ENCODE measurements at places on chromosomes 7 and 10. TPM values are rescaled to one million over a fixed set of nuclear protein-coding genes. Genes with fewer than 3 reads are reported as not detected.

DNA sequence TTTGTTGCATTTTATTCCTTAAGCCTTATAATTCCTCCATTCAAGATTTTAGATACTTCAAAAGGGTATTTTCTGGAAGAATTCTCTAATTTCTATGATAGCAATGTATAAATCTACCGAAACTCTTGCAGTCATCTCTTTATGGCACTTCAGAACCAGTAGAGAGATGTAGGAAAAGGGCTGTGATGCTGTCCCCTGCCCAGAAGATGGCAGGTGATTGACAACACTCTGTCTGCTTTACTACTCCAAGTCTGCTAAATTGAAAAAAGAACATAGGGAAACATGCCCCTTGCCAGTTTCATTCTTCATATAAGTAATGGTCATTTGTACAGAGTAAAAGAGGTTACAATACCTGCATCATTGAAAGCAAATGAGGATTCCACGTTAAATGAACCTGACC lies 5.1 kb downstream of the TCTN3 start:
- no peak overlapping the region for H3K4me3 ChIP-seq
- peaks cover 24% of the 10 kb centered on the region for H3K4me1 ChIP-seq
- H3K27me3 ChIP-seq, result no peaks in the 10 kb centered on the region
- peaks cover 31% of the 10 kb centered on the region for H3K36me3 ChIP-seq
- H3K27ac ChIP-seq, result no peak overlapping the region

Gene ASB15
- total RNA-seq, result not detected

GRCh38 chr7:73844131-73844547 lies 1.8 kb upstream of the METTL27 start:
- H3K27ac ChIP-seq, result peak overlapping the region; percentile 90
- peaks cover 14% of the 10 kb centered on the region for H3K4me1 ChIP-seq
- no peak for DNase-seq

DNA sequence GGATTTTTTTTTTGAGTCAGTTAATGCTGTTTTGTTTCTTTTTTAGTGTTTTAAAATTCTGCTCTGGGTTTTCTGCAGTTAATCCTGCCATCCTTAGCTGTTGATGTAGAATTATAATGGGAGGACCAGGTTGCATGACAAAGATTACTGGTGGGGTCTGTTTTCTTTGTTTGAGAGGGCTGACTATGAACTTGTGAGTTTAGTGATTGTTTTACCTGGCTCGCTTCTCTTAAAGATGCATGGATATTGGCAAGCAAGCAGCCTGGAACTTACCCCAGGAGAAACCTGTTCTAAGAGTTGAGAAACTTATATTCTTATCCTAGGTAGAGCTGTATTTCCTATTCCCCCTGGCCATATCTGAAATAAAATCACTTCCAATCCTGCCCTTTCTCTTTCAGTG lies 727.8 kb downstream of the GRM8 start:
- H3K27ac ChIP-seq, result no peak overlapping the region
- H3K36me3 ChIP-seq, result no peaks in the 10 kb centered on the region
- H3K4me1 ChIP-seq, result no peaks in the 10 kb centered on the region
- no peak overlapping the region for H3K4me3 ChIP-seq

DNA sequence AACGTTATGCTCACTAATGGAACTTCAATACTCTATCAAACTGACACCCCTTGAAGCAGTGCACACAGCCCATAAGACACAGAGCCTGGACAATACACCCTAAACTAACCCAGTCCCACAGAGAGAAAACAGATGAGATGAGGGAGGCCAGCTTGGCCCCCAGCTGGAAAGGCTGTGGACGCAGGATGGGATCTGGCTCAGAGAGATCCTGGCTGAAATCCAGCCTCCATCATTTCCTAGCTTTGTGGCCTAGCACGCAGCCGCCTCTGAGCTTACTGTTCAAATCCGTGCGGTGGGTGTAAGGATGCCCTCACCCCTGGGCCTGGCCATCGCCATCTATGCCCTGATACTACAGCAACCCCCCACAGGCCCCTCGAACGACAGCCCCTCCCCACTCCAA lies 32.7 kb downstream of the SNX8 start:
- no peaks in the 10 kb centered on the region for H3K27me3 ChIP-seq
- peaks cover 3% of the 10 kb centered on the region for H3K36me3 ChIP-seq
- peaks cover 20% of the 10 kb centered on the region for H3K4me1 ChIP-seq
- peak overlapping the region; percentile 55 for H3K27ac ChIP-seq

DNA sequence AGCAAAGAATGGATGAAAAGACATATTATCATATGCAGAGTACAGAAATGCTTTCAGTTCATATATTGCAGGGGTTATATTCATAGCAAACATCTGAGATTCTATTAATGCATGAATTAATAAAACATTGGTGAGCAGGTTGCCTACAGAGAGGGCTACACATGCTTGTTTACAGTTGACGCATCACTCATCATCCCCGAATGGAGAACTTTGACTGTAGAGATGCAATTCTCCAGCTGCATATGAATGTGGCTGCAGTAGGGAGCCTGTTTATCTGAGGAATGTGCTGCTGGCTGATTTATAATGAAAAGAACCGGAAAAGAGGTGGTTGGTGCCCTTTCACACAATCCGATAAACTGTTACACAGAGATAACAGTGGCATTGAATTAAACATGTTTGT lies 116.5 kb downstream of the GRM3 start:
- no peaks in the 10 kb centered on the region for H3K36me3 ChIP-seq
- H3K4me1 ChIP-seq, result peaks cover under 1% of the 10 kb centered on the region
- DNase-seq, result no peak
- no peaks in the 10 kb centered on the region for H3K27me3 ChIP-seq

GRCh38 chr10:30968711-30969110 lies 63.0 kb downstream of the ZNF438 start:
- no peak overlapping the region for H3K4me3 ChIP-seq
- peaks cover 11% of the 10 kb centered on the region for H3K4me1 ChIP-seq
- no peak overlapping the region for H3K27ac ChIP-seq
- no peaks in the 10 kb centered on the region for H3K27me3 ChIP-seq

DNA sequence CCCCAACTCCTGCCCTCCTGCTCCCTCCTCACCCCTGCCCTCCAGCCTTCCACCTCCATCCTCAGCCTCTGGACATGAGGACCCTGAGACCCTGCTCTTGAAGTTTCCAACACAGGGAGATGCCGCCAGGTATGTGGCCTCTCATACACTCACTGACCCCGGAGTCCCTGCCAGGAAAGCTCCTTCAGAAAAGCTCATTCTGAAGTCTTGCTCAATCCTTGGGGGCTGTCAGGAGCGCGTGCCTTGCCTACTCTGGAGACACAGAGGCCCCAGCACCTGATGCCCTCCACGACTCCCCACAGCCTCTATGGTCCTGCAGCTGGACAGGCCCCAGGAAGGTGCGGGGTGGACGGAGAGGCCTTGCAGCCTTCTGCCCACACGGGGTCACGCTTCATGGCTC lies 11.0 kb downstream of the NUDT1 start:
- peaks cover 6% of the 10 kb centered on the region for H3K36me3 ChIP-seq
- H3K4me1 ChIP-seq, result peaks cover 4% of the 10 kb centered on the region
- DNase-seq, result no peak
- no peaks in the 10 kb centered on the region for H3K27me3 ChIP-seq

- H3K4me1 ChIP-seq, result no peaks in the 10 kb centered on the region
- no peak overlapping the region for H3K27ac ChIP-seq
- no peaks in the 10 kb centered on the region for H3K36me3 ChIP-seq
- H3K4me3 ChIP-seq, result no peak overlapping the region
- peaks cover 17% of the 10 kb centered on the region for H3K27me3 ChIP-seq
Observed at GRCh38 chr10:116636976-116637375, 16.2 kb downstream of the PNLIPRP2 start.

DNA sequence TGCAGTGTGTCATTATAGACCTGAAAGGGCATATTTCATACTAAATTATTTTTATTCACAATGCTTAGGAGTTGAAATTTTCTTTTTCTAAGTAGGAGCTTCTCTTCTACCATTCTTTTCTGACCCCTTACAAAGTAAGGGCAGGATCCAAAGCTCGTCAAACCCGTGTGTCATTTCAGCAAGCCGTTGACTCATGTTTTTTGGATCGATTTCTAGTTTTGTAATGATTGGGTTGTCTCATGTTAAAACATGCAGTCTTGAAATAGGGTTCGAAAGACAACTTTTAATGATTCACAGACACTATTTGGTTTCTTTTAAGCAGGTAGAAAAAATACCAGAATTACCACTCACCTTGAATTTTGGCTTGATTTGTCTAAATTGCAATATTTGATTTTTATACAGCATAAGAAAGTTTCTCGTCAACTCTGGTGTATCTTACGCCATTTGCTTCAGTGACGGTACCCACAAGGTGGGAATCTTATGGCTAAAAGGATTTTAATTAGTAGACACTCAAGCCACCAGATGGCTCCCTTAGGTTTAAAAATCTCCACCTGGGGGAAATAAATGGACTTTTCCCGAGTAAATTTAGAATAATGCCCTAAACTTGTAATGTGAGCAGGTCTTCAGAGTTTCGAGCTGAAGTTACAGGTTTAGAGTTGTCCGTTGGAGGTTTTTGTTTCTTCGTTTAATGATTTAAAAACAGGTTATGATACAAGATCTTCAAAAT lies 283.4 kb downstream of the CCDC3 start:
- DNase-seq, result no peak
- H3K4me1 ChIP-seq, result peaks cover 21% of the 10 kb centered on the region
- peaks cover 8% of the 10 kb centered on the region for H3K36me3 ChIP-seq

- H3K27ac ChIP-seq, result no peak overlapping the region
- H3K36me3 ChIP-seq, result peaks cover 13% of the 10 kb centered on the region
- H3K4me3 ChIP-seq, result no peak overlapping the region
- H3K4me1 ChIP-seq, result no peaks in the 10 kb centered on the region
Observed at GRCh38 chr10:60212195-60212594, 177.5 kb downstream of the ANK3 start.

- no peaks in the 10 kb centered on the region for H3K27me3 ChIP-seq
- DNase-seq, result no peak
- H3K27ac ChIP-seq, result no peak overlapping the region
- H3K36me3 ChIP-seq, result no peaks in the 10 kb centered on the region
Observed at GRCh38 chr10:96671211-96671890, 49.0 kb downstream of the PIK3AP1 start.

DNA sequence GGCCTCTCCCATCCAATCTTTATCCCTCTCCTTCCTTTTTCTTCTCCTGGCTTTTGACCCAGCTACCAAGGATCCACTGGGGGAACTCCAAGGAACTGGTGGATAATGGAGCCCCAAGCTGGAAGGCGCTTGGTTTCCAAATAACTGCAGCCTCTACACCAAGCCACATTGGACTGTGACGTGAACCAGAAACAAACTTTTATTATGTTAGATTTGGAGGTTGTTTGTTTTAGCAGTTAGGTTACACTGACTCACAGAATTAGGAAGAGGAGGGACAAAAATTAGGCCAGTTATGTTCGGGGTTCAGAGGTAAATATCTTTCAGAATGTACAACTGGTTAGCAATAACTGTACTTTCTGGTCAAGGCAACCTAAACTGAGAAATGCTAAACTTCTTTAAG lies 21.3 kb upstream of the ANK3 start:
- H3K4me1 ChIP-seq, result peaks cover 3% of the 10 kb centered on the region
- H3K27me3 ChIP-seq, result no peaks in the 10 kb centered on the region
- no peak overlapping the region for H3K4me3 ChIP-seq
- no peak overlapping the region for H3K27ac ChIP-seq
- no peak for DNase-seq

DNA sequence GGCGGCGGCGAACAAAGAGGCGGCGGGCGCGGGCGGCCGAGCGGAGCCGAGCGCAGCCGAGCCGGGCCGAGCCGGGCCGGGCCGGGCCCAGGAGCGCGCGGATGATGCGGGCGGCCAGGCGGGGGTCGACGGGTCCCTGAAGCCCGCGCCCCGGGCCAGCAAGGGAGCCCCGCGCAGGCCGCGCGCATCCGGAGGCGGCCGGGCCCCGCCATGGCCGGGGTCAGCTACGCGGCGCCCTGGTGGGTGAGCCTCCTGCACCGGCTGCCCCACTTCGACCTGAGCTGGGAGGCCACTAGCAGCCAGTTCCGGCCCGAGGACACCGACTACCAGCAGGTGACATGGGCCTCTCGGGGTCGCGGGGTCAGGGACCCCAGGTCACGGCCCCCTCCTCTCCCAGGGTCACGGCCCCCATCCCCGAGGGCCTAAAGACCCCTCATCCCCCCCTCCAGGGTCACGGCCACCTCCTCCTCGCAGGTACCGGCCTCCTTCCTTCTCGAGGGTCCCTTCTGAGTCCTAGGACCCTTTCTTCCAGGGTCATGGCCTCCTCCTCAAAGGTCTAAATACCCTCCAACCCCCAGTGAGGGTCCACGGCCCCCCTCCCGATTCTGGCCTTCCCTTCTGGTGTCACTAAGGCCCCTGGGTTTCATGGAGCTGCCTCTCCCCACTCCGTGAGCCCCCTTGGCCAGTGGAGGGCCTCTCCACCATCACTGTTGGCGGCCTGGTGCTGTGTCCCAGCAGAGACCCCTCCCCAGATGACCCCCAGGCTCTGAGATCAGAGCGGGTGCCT lies at the start of gene TTYH3:
Gene TTYH3, plus strand, starts transcription at position 41 of the 787 bp plus-strand sequence. Its CDS starts 170 bp downstream, at position 211.
- H3K4me1 ChIP-seq, result peaks cover 22% of the 10 kb centered on the region
- DNase-seq, result no peak
- H3K4me3 ChIP-seq, result peak within 1 kb of the TSS; percentile 95
- H3K27me3 ChIP-seq, result no peaks in the 10 kb centered on the region
- peak within 1 kb of the TSS; percentile 84 for H3K27ac ChIP-seq

- peaks cover 20% of the 10 kb centered on the region for H3K4me1 ChIP-seq
- H3K36me3 ChIP-seq, result no peaks in the 10 kb centered on the region
- DNase-seq, result no peak
- H3K27ac ChIP-seq, result no peak overlapping the region
Observed at GRCh38 chr10:44065788-44066526, 318.9 kb downstream of the CXCL12 start.

- no peaks in the 10 kb centered on the region for H3K4me1 ChIP-seq
- no peak for DNase-seq
- H3K27ac ChIP-seq, result no peak overlapping the region
- H3K27me3 ChIP-seq, result no peaks in the 10 kb centered on the region
- H3K36me3 ChIP-seq, result peaks cover 10% of the 10 kb centered on the region
Observed at GRCh38 chr7:140448781-140449480, 30.4 kb downstream of the MKRN1 start.

GRCh38 chr7:26284995-26285632 lies 6.5 kb upstream of the SNX10 start:
- no peaks in the 10 kb centered on the region for H3K27me3 ChIP-seq
- no peaks in the 10 kb centered on the region for H3K36me3 ChIP-seq
- DNase-seq, result no peak
- H3K4me3 ChIP-seq, result no peak overlapping the region

- DNase-seq, result no peak
- no peaks in the 10 kb centered on the region for H3K27me3 ChIP-seq
- H3K36me3 ChIP-seq, result no peaks in the 10 kb centered on the region
- peak overlapping the region; percentile 98 for H3K27ac ChIP-seq
Observed at GRCh38 chr7:116443646-116444045, 55.9 kb upstream of the CAV2 start.

Gene KIAA1217
- 99.0 TPM for total RNA-seq

Gene PLEKHS1
- 0.45 TPM for total RNA-seq

DNA sequence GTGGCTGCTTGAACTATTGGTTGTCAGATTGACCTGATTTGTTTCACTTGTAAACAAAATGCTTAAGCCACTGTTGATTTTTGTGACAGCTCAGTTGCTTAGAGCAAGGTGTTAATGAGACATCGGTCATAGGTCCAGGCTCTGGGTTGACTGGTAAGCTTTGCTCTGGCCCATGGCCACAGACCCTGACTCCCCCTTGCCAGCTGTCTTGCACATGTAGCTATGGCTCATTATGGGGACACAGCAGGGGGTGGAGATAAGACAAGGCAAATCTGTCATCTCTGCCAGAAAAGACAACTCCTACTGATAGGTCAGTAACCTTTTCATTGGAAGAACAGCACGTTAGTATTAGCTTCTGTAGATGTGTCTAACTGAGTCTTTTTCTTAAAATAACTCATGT lies 95.3 kb downstream of the KAT6B start:
- H3K27me3 ChIP-seq, result no peaks in the 10 kb centered on the region
- no peak overlapping the region for H3K27ac ChIP-seq
- H3K4me3 ChIP-seq, result no peak overlapping the region
